ENCODE measurements at places on chromosomes 5 and 9.

- DNase-seq: peak; percentile 63
These were observed 17.7 kb upstream of the AKNA start for GRCh38 chr9:114405294-114406034.

GRCh38 chr9:81417941-81418340 lies 271.4 kb downstream of the TLE1 start:
- DNase-seq: no peak

- DNase-seq: no peak
These were observed 26.6 kb upstream of the OR2K2 start for GRCh38 chr9:111356481-111357244.

GRCh38 chr9:34825775-34826174 lies 115.8 kb upstream of the CCL21 start:
- no peak for DNase-seq

Measured in activated naive CD8-positive, alpha-beta T cell treated with anti-CD3 and anti-CD28 coated beads, Interleukin-2, amount 50 U/mL, for 16 hours (primary cell).